Aorta (tissue), 5 donors: ENCODE measurements at places on chromosomes 3 and 15. TPM values are rescaled to one million over a fixed set of nuclear protein-coding genes. Genes with fewer than 3 reads are reported as not detected.

DNA sequence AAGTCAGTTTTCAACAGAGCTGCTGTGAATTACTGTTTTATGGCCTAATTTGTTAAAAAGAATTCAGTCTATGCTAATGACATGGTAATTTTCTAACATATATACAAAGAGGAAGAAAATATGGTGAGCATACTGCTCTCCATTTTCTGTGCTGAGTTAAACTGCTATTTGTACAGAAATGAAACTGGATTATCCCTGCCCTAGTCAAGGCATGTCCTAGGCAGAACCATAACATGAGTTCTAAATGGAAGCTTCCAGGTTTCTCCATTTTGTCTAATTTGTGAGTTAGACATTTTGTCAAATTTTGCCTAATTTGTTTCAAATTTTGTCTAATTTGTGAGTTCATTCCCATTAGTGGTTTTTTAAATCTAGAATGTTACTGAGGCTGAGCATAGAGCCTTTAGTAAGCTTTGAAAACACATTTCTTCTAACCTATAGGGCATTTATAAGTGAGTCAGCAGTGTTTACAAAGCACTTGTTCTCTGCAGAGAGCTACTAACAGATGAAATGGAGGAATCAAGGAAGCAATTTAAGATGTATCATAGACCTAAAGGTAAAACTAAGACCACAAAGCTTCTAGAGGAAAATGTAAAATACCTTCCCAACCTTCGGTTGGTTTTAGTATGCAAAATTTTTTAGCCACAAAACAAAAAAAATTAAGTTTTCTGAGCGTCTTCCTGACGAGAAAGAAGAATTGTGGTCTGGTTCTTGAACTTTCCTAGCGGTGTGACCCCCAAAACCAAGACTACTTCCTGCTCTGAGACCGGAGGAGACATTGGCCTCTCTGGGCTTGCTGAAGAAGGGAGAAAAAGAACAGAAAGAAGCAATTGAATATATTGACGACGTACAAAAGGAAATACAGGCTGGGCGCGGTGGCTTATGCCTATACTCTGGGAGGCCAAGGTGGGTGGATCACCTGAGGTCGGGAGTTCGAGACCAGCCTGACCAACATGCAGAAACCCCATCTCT lies 9.8 kb downstream of the P2RY14 start:
- H3K27ac ChIP-seq, result no peak overlapping the region
- H3K4me3 ChIP-seq, result no peak overlapping the region
- no peak for DNase-seq
- H3K36me3 ChIP-seq, result no peaks in the 10 kb centered on the region

GRCh38 chr3:195551381-195551978 lies 8.4 kb upstream of the PPP1R2 start:
- H3K4me3 ChIP-seq, result no peak overlapping the region
- H3K4me1 ChIP-seq, result no peaks in the 10 kb centered on the region
- H3K27me3 ChIP-seq, result no peaks in the 10 kb centered on the region
- DNase-seq, result no peak
- no peaks in the 10 kb centered on the region for H3K36me3 ChIP-seq

Gene AP3B2
- total RNA-seq, result 0.16 TPM

Gene ADAMTS17
- 4.2 TPM for total RNA-seq

DNA sequence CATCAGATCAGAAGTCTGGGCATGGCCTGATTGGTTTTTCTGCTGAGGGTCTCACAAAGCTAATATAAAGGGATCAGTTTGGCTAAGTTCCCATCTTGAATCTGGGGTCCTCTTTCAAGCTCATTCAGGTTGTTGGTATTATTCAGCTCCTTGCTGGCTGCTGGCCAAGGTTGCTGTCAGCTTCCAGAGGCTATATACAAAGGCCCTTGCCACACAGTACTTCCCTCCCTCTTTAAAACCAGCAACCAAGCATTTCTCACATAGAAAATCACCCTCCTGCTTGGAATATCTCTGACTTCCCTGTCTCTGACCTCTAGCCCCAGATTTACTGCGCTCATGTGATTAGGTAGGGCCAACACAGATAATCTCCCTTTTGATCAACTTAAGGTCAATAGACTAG lies 442.9 kb downstream of the ERC2 start:
- H3K4me1 ChIP-seq, result no peaks in the 10 kb centered on the region
- no peak overlapping the region for H3K27ac ChIP-seq
- H3K36me3 ChIP-seq, result no peaks in the 10 kb centered on the region
- no peak for DNase-seq
- no peak overlapping the region for H3K4me3 ChIP-seq
